ENCODE measurements at places on chromosomes 12 and 14.

- no peak for DNase-seq
Observed at GRCh38 chr14:92994131-92994676, 71.3 kb downstream of the CHGA start.

DNA sequence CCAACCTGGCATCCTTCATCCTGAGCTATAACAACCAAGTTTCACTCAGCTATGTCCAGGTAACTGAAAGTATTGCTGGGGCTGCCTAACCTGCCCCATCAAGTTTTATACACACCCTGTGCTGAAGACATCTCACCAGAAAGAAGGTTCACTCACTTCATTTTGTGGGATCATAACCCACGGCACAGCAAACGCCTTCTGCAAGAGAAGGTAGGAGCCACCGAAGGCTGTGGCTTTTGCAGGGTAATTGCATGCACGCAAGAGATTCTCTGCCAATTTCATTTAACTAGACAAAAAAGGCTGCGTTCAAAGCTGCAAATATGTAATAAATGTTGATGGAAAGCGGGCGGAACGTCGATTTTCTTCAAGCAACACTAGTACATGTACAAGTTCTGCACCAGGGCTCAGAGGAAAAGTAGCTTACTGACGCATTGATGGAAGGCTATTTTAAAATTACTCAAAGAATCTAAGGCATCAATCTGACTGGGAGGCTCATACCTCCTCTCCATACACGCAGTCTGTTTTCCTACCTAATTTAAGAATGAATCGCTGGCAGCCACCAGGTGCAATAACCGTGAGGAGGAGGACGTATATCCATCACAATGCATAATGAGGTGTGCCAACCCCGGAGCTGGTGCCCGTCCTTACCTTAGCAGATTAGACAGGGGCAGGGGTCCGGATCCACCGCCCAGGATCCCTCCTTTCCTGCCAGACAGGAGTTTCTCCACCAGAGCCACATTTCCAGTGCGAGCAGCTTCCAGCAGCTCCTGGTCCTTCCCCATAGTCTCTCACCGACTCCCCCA is 1.1 kb downstream of the ANKS1B start:
- DNase-seq = no peak

DNA sequence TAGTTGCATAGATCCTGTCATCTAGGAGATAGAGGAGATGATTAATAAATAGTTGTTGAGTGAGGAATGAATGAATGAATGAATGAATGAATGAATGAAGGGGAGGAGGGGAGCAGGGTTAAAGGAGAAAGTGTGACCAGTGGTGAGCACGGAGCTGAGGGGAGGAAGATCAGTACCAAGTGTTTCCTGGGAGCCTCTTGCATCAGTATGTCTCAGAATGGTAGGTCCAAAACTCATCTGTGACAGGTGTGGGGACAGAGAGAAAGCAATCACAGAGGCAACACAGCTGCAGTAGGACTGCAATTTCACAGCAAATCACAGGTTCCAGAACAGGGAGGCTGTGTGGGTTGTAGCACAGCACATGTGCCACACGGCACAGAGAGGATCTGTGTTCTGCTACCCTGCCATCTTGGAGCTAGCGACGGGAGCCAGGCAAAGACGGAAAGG is 14.5 kb upstream of the TNFRSF1A start:
- DNase-seq = no peak

- DNase-seq = no peak
Observed at GRCh38 chr14:105197211-105197641, 16.1 kb upstream of the NUDT14 start.

- DNase-seq = no peak
Observed at GRCh38 chr12:26298785-26299621, 103.6 kb downstream of the SSPN start.

DNA sequence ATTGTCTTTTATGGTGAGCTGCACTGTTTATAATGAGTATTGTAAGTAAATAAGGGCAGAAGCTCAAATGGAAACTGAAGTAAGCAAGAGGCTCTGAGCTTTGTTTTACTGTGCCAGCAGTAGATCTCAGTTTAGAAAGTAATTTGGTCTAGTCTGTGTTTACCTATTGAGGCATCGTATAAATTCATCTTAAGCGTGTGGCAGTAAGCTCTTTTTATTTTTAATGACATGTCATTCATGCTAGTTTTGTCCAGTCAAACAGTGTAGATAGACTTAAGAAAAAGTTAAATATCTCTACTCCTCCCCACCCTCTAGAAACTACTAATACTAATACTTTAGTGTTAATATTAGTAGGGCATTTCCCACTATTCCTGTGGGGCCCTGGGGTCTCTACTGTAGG is 2.0 kb downstream of the ANO6 start:
- DNase-seq = no peak

DNA sequence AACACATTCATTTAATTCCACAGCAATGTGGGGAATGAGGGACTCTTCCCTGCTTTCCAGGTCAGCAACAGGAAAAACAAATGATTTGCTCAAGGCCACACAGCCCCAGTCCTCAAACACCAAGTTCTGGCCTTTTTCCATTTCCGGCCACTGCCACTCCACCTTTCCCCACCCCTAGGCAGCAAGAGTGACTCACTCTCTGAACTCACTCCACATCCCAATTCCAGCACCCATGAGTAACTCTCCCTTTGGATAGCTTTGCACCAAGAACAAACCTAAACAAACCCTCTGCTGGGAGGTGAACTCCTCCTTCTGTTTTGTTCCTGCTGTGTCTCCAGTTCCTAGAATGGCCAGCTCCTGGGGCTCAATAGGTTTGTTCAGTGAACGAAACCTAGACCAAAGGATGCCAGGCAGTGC is 30.4 kb upstream of the PLEKHG6 start:
- no peak for DNase-seq

- DNase-seq = no peak
Observed at GRCh38 chr12:56165369-56165768, 7.2 kb downstream of the MYL6 start.

DNA sequence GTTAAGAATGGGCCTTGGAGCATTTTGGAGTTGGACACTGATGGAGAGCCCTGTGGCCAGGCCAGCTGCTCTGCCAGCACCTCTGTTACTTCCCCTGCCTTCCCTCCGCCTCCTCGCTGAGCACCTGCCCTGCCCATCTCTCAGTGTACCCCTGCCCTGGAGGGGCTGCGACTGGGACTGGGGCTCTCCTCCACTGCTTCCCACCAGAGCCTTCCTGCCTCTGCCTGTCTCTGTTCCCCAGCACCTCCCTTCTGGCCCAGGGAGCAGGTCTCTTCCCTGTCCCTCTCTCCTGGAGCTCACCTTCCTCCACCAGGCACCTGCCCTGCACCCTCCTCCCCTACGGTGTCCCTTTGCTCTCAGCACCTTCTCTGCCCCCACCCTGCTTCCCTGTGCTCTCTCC is 62.1 kb downstream of the WDR20 start:
- DNase-seq = no peak

DNA sequence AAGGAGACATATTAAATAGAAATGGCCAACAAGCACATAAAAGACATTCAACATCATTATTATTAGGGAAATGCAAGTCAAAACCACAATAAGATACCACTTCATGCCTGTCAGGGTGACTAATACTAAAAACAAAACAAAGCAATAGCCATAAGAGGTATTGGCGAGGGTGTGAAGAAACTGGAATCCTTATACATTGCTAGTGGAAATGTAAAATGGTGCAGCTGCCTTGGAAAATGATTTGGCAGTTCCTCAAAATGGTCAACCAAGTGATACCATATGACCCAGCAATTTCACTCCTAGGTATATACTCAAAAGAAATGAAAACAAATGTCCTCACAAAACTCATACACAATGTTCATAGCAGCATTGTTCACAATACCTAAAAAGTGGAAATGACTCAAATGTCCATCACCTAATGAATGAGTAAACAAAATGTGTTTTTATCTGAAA is 27.0 kb downstream of the GPR135 start:
- DNase-seq = no peak

DNA sequence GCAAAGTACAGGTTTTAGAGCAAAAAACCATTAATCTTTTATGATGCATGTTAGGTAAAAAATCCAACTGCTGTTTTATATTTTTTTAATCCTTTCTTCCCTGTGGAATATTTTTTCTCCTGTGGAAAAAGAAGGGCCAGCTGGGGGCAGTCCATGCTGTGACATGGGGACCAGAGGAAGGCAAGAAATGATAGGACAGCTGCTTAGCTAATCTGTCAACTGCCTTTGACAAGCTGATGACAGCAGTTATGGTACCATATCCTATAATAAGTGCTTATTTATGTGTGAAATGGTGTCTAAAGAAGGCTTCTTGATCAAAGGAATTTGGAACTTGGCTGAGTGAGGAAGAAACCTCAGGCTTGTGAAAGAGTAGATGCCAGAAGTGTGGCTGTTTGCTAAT is 452.4 kb upstream of the NOVA1 start:
- no peak for DNase-seq

GRCh38 chr12:3083921-3084347 is 6.8 kb downstream of the TSPAN9 start:
- no peak for DNase-seq

- DNase-seq = no peak
Observed at GRCh38 chr12:131266591-131267467, 313.1 kb downstream of the ADGRD1 start.

- no peak for DNase-seq
Observed at GRCh38 chr14:92513966-92514843, 624 bp downstream of the RIN3 start.

DNA sequence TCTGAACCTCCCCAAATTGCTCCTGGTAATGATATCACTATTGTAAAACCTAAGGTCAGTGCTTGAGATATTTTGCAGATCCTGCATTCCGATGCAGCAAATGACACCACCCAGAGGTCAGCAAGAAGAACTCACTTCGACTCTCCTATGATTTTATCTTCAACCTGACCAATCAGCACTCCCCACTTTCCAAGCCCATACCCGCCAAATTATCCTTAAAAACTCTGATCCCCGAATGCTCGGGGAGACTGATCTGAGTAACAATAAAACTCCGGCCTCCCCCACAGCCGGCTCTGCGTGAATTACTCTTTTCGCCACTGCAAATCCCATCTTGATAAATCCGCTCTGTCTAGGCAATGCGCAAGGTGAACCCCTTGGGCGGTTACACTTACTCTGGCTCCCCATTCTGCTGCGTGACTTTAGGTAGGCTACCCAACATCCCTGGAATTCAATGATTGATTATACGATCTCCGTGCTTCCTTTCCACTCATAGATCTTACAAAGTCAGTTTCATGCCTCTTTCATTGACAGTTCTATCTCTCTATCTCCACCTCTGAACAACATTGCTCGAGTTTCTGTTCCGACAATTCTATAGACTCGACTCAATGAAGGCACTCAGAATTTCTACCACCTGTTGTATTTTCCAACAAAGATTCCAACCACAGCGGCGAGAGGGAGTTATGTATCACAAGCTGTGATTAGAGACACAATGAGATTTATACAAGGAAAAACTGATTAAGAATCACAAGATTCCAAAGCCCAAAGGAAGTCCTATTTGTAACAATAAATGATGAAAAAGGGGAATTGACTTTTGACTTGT is 939 bp downstream of the NPC2 start:
- DNase-seq = no peak

DNA sequence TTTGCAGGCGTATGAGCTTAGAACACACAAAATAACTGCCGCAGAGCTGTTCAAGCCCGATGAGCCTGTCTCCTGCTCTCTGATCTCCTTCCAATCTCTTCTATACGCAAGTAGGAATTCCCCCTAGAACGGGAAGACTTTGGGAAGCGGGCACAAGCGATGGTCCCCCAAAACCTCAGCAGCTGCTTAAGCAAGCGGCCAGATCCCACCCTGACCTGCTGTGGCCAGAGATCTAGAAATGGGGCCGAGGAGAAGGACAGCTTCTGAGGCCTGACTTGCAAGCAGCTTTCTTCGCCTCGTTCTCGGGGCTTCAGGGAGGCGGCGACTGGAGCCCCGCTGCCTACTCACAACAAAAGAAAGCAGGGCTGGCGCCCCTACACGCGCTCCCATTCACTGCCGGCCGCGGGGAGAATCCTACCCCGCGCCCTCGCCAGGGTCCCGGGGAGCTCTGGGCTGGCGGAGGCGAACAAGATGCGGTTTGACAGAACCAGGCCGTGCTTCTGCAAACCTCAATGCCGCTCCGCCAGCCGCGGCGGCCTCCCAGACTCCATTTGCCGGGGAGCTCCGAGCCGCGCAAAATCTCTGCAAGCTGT is 922 bp downstream of the TBX5 start:
- DNase-seq = no peak

DNA sequence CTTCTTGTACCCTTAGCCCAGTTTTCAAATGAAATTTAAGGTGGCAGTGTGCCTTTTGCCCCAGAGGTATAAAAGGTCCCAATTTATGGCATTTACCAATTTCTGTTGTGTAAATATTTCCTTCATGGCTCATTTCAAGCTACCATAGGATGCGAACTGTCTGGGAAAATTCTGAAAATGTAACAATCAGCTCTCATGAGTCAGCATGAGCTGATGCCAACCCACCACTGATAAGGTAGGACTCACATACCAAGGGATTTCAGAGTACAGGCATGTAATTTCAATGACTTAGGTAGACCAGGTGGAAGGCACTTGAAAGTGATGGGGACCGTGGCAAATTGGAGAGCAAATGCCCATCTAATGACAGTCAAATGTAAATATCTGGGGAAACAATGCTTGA is 169.5 kb downstream of the TTC8 start:
- no peak for DNase-seq

DNA sequence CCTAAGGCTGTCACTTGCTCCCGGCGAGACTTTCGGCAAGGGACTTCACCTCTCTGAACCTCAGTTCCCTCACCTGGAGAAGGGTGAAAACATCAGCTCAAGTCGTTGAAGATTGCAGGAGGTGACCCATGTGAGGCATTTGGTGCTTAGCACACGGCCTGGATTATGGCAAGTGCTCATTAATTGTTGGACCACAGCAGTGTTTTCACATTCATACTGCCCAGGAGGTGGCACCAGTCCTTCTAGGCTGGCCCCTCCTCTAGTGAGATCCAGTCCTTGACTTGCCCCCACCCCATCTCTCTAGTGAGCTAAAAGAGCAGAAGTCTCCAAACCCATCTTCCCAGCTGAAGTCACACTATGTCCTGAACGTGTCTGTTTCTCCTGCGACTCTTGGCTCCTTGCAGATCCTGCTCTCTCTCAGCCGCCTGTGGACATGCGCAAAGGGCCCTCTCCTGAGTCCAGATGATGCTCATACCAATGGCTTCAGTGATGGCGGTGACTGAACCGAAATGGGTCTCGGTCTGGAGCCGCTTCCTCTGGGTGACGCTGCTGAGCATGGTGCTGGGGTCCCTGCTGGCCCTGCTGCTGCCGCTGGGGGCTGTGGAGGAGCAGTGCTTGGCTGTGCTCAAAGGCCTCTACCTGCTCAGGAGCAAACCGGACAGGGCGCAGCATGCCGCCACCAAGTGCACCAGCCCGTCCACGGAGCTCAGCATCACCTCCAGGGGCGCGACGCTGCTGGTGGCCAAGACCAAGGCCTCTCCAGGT is 1.6 kb downstream of the FICD start:
- no peak for DNase-seq
